ENCODE measurements at places on chromosomes 2 and 18.

- DNase-seq: no peak
Measured at GRCh38 chr2:235270956-235271355, 222.9 kb upstream of the AGAP1 start.

DNA sequence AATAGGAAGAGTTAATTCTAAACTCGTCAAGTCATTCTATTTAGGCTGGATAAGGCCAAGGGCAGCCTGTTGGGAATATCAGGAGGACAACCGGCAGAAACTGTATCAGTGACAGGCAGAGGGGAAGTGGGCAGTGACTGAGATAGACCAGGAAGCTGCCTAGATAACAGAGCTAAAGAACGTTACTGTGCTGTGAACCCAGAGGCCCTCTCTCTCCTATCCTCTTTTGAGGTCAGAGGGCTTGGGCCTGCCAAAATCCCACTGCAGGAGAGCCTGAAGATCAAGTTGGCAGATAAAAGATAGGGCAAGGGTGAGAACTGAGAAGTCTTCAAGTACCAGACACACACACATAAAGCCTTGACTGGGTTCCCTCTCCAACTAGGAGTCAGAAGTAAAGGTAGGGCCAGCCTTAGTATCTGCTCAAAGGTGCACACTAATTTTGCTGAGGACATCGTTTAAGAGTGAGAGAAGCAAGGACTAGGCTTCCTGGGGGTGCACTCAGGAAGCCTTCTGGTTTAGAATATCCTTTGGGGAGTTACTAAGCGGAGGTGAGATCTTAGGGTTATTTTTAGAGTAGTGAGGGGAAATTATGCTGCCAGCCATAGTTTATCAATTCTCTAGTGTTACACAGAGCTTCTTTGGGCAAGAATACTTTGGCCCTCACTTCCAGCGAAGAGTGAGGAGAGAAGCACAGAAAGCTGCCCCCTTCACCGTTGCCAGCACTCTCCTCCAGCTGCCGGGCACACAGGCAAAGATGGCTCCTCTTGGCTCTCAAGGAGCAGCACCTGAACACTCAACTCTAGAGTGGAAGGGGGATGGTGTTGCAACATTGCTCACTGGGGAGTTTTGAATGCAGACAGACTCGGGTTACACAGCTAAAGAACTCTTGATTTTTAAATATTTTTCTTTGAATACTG is 9.8 kb downstream of the CAVIN2 start:
- no peak for DNase-seq

DNA sequence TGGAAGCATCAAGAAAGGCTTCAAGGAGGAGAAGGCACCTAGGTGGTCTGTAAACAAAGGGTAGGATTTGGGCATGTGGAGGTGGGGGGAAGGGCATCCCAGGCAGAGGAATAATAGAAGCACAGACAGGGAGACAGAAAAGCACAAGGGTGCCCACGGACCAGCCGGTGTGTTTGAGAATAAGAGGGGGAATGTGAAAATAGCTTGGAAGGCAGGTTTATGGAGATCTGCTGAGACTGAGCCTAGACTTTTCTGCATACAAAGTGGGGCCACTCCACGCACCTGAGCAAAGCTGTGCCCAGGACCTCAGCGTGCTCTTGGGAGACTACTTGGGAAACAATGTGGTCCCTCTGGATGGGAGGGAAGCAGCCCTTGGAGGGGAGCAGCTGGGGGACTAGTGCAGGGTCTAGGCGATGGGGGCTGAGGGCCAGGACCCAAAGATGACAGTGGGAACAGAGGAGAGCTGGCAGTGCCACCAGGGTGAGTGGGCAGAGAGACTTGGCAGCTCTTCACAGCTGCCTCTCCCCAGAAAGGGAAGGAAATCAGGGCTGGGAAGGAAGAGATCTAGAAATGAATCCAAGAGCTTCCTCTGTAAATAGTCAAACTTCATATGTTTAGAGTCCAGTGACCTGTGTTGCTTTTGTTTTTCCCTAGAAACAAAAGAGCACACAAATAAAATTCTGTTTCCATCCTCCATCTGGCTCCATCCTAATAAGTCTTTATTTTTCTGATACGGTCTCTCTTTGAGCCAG is 110.7 kb upstream of the SMAD7 start:
- DNase-seq: no peak

DNA sequence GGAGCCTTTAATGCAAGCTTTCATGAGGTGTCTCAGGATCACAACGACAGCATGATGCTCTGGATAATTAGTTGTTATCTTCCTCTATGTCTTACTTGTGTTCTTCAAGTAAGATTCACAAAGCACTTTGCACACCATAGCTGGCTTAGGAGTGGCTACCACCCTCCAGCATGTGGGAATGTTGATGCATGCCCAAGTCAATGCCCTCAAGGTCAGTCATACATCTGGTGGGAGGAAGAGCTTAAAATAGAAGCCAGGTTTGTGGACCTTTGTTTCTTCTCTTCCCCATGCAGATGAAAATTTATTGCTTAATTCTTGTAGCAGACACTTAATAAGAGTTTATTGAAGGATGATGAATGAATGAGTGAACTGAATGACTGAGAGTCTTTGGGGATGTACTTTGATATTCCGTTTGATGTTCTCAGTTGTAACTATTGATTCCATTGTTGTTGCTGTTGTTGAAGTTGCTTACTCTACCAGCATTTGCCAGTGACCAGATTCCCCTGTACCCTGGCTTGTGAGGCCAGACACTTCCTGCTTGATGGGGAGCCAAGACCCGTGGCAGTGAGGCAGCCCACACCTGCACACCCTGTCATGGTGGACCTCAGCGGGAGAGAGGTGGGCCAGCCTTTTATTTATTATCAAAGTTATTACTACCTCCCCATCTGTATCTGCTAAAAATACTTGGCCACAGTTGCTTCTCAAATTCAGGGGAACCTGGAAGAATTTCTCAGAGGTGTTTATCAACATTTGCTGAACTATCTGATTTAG is 137.8 kb downstream of the LAMA3 start:
- DNase-seq: no peak

- DNase-seq: no peak
Measured at GRCh38 chr2:129905664-129906081, 73.8 kb upstream of the RAB6C start.

Measured in WTC11 (cell line).